ENCODE measurements at places on chromosomes 11 and 22.

- DNase-seq, result no peak
Observed at GRCh38 chr11:66495401-66495854, 15.0 kb upstream of the BBS1 start.

- DNase-seq, result peak; percentile 10
Observed at GRCh38 chr22:21632237-21632895, at the start of gene CCDC116. CCDC116 (plus strand) TSS chr22:21632760; CDS start chr22:21633182, 422 bp downstream.

DNA sequence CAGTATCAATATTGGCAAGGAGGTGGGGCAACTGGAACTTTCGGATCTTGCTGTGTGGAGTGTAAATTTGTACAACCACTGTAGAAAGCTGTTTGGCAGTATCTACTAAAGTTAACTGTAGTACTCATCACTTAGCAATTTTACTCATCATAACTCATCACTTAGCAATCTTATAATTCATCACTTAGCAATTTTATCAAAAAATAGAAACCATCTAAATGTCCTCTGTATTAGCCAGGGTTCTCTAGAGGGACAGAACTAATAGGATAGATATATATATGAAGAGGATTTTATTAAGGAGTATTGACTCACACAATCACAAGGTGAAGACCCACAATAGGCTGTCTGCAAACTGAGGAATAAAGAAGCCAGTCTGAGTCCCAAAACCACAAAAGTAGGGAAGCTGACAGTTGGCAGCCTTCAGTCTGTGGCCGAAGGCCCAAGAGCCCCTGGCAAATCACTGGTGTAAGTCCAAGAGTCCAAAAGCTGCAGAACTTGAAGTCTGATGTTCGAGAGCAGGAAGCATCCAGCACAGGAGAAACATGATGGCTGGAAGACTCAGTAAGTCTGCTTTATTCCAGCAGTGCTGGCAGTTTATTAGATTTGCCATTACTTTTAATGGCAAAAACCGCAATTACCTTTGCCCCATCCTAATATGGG is 92.9 kb upstream of the USP47 start:
- no peak for DNase-seq

DNA sequence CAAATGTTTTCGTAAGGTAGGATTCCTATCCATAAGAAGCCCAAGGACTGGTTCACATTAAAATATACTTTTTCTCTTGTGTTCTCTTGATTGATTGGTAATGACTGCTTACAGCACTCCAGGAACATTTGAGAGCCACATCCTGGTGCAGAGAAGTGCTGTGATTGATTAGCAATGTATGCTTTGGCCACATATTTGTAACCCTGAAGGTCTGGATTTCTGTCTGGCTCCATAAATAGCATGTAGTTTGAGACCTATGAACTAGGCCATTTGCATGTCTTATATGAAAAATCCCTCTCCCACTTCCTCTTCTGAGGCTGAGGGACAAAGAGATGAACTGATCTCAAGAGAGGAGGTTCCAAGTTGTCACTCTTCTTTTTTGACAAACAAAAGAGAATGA is 49.3 kb upstream of the CD44 start:
- no peak for DNase-seq

DNA sequence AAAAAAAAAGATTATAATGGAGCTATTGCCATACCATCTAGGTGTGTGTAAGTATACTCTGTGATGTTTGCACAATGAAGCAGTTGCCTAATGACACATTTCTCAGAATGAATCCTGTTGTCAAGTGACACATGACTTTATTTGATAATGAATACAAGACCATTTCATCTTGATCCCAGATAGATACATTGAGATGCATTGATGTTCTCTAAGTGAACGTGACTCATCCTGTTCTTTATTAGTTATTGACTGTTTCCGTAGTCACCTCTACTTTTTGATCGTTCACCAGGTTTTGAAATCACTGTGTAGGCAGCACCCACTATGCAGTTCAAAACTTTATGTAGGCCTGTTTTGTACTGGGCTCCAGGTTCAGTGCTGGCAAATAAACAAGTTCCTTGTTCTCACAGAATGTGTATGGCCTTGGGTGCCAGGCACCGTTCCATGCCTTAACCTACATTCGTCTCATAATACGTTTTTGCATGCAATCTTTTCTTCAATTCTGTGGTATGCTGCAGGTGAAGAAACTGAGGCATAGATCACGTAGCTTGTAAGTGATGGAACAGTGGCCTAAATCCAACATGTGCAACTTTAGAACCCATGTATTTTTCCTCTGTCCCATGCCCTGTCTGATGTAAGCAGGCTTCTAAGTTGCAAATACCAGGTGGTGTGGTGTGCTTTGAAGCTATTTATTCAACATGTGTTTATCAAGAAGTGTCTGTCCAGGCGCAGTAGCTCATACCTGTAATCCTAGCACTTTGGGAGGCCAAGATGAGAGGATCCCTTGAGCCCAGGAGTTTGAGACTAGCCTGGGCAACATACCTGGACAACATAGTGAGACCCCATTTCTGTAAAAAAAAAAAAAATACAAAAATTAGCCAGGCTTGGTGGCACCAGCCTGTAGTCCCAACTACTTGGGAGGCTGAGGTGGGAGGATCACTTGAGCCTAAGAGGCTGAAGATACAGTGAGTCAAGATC is 10.4 kb downstream of the SREBF2 start:
- no peak for DNase-seq

- DNase-seq, result no peak
Observed at GRCh38 chr11:117146521-117146920, 2.4 kb downstream of the PAFAH1B2 start.

- DNase-seq, result no peak
Observed at GRCh38 chr11:15723966-15724365, 609.2 kb downstream of the INSC start.

DNA sequence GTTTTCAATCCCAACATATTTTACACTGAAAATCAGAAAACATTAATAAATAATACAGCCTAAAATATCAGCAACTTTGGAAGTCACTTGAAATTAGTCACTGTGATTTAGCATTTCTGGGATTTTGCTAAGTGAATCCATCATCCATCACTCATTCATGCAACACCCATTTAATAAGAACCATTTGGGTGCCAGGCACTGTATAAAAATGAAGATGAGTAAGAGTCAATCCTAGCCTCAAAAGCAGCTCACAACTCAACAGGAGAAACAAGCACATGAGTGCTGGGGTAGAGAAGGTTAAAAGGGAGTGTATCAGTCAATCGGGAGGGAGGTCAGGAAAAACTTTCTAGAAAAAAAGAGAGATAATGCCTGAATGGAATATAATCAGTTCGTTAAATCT is 77.9 kb downstream of the PGR start:
- no peak for DNase-seq

DNA sequence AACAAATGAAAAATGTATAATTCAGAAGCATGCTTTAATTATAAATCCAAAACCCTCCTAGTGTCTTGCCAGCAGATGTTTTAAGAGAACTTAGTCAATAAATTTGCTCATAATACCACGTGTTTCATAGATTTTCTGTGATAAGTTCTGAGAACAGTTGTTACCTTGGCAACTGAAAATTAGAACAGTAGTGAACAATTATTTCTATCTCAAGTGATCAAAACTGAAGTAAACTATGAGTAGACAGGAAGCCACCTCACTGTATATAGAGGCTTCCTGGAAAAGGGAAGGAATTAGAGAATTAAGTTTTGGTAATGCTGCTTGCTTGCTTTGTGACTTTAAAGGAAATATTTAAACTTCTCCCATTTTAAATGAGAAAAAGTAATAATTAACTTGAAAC is 266.0 kb upstream of the ANO3 start:
- DNase-seq, result no peak

DNA sequence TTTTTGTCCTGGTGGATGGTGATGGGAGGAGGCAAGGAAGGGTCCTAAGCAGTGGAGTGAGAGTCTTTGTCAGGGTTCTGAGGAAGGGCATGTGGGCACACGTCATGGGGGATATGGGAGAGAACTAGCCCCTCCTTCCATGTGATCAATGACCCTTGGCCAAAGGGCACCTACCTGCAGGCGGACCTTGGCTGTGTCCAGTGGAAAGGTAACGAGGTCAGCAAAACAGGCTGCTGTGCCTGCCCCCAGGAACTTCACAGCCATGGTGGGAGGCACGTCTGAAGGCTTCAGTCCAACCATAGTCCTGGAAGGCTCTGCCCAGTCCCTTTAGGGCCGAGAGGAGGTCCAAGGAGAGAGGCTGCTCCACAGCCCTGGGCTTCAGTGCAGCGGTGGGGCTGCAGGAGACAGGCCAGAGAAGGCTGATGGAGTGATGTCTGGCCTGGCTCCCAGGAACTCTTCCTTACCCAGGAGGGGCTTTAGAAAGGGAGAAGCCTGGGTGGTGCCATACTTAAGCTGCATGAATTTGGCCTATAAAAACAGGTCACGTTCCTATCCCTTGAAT is 2.1 kb downstream of the UCP3 start:
- DNase-seq, result no peak

- DNase-seq, result no peak
Observed at GRCh38 chr11:8326337-8326736, 62.7 kb upstream of the LMO1 start.

GRCh38 chr11:64216879-64217278 is 9.1 kb downstream of the TRPT1 start:
- DNase-seq, result no peak

DNA sequence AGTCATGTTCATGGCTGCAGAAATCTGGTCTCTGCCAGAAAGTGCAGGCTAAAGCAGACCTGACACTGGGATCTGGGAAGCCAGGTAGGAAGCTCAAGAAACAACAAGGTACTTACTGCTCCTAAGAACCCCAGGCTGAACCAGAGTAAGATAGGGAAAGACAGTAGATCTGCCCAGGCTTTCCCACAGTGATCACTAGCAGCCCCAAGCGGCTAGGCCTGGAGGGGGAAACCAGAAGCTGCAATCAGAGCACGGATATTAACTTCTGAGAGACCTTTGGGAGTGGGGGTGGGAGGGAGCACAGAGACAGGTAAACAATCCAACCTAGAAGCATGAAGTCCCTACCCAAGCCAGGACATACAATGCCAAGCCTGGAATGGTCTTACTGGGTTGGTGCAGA is 135.2 kb upstream of the C11orf58 start:
- no peak for DNase-seq

- no peak for DNase-seq
Observed at GRCh38 chr11:91850021-91850420, 374.6 kb upstream of the FAT3 start.

DNA sequence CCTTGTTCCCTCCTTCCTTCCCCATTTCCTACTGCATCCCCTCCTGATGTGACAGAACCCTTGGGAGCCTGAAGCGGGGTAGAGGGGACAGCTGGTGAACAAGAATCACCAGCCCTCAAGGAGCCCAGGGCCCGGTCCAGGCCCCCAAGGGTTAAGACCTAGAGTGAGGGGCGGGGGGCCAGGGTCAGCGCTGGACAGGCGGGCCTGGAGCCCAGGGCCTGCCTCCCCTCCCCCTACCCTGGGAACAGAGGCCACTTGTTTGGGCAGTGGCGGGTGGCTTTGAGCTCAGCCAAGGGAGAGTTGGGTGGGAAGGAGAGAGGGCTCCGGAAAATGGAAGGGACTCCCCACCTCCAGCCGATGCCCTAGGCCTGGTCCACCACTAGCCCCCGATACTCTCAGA is 2.1 kb downstream of the ARAP1 start:
- DNase-seq, result no peak

GRCh38 chr11:6610591-6610990 is 1.4 kb downstream of the TAF10 start:
- no peak for DNase-seq

Data from stimulated activated naive CD4-positive, alpha-beta T cell (primary cell).